BJ (cell line): ENCODE measurements at places on chromosomes 7 and 10.

- DNase-seq = no peak
Measured at GRCh38 chr7:171364-171904, 20.9 kb upstream of the FAM20C start.

DNA sequence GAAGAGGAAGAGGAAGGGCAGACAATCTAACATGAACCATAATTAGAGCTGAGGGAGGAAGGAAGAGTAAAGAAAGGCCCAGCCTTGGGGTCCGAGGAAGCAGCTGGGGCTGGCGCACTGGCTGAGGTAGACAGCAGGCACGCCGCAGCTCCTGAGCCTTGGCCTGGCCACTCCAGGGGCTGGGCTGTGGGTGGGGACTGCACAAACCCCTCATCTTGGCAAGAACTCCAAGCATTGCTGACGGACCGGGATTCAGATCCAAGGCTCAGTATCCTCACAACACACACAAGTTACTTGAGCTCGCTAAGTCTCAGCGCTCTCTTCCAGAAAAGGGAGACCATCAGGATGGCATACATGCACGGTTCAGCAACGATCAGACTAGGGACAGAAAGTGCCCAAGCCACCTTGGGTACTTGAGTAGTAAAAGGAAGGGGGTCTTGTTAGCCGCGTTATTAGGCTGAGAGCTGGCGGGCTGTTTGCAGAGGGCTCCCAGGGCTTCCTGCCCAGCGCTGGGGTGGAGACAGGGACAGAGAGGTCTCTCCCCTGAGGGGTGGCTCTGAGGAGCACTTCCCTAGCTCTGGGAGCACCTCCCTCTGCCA lies 4.5 kb downstream of the TNS3 start:
- no peak for DNase-seq

GRCh38 chr10:4840151-4840550 lies 14.1 kb downstream of the AKR1E2 start:
- DNase-seq = no peak

DNA sequence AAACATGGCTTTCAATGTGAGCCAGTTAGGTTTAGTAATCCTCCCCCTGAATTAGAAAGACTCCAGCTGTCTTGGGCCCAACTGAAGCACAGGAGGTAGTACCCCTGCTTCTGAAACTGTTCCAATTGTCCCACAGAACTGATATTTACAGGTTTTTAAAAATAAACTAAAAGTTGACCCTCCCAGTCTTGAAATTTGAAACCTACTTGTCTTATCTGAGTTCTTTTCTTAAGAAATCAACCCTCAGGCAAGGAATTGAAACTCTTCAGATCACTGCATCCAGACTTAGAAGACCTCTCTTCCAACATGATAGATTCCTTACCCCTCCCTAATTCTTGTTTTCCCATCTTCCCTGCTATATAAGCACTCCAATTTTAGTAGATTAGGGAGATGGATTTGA lies 13.3 kb upstream of the ARHGAP21 start:
- DNase-seq = no peak

GRCh38 chr10:128859738-128860386 lies 607.2 kb upstream of the MGMT start:
- no peak for DNase-seq

DNA sequence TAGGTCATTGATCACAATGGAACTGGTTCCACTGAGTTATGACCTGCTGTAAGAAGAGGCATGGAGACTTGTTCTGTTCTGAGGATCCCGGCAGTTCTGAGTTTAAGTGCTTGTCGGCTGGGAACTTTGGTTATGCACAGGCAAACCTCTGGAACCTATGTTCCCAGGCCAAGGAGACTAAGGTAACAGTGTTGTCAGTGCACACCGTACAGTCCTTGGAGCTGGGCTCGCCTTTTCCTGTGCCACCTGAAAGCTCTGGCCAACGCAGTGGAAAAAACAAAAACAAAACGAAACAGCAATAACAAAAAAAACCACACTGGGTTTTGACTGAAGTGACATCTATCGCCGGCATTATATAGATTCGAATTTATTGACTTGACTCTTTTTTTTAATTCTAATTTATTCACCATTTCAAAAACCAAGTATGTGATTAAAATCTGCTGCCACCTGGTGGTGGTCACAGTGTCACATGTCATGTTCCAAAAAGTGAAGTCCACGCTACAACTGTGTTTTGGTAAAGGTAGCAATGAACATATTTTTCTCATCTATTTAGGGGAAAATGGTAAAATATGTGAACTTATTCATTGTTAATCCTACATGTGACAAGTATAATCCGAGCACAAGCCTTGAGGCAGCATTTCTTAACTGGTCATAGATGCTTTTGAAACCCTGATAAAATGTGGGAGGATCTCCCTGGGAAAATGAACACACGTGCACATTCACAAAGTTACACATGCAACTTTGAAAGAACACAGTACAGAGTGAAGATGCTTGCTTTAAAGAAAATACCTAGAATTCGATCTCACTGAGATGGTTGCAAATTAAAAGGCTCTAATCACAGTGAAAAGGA lies 113.8 kb upstream of the PPP2R2D start:
- DNase-seq = peak; percentile 0

DNA sequence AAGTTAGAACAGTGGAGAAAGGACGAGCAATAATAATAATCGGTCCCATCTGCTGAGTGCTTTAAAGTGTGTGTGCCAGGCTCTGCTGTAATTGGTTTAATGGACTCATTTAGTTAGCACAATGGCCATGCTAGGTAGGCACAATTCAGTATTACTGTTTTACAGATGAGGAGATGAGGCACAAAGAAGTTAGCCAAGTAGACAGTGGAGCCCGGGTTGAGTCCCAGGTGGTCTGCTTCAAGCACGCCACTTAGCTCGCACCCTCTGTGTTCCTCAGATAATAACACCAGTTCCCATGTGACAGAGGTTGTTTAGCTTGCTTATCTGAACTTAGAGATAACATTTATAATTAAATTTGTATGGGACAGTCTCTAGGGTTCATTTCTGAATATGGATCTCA lies 101.6 kb upstream of the GJD4 start:
- DNase-seq = no peak

- no peak for DNase-seq
Measured at GRCh38 chr7:101733713-101734475, 83.5 kb upstream of the CUX1 start.

GRCh38 chr7:145398758-145399157 lies 562.9 kb upstream of the TPK1 start:
- DNase-seq = no peak
